Right forelimb (tissue), 1 donor: ENCODE measurements at places on chromosomes 5 and 9.
A peak's percentile ranks its signal among the peaks of the same experiment; 100 is the strongest.

GRCh38 chr9:81465468-81466011 lies 223.8 kb downstream of the TLE1 start:
- no peak for DNase-seq

- no peak for DNase-seq
Observed at GRCh38 chr9:97567182-97567893, 65.8 kb downstream of the TSTD2 start.

DNA sequence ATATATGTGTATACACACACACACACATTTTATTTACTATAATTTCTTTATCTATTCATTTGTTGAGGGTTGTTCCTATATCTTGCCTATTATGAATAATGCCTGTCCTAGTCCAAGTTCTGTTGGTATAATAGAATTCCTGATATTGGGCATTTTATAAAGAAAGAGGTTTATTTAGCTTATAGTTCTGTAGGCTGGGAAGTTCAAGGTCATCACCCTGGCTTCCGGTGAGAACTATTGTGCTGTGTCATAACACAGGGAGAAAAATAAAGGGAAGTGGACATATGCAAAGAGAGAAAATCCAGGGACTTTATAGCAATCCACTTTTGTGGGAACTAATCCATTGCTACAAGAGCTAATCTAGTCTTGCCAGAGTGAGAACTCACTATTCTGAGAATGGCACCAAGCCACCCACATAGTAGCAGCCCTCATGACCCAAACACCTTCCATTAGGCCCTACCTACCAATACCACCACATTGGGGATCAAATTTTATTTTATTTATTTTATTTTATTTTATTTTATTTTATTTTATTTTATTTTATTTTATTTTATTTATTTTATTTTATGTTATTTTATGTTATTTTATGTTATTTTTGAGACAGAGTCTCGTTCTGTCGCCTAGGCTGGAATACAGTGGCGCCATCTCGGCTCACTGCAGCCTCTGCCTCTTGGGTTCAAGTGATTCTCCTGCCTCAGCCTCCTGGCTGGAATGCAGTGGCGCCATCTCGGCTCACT lies 74.7 kb downstream of the FER start:
- no peak for DNase-seq

- no peak for DNase-seq
Observed at GRCh38 chr5:40490464-40491111, 189.1 kb upstream of the PTGER4 start.

DNA sequence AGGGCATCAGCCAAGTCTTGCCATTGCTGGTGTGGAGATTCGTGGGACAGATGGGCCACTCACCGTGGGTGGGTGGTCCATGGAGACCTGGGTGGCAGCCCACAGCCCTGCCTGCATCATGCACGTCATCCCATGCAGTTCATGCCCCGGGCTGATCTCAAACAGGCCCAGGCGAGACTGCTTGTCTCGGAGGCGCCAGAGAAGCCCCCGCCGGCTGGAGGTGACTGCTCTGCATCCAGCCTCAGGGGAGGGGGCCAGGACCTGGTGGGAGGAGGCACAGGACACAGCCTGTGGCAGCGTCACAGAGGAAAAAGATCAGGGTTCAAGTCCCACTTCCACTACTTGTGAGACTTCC lies 975 bp downstream of the PIP5KL1 start:
- DNase-seq = no peak

- DNase-seq = no peak
Observed at GRCh38 chr5:126531543-126532120, 63.4 kb downstream of the ALDH7A1 start.

- no peak for DNase-seq
Observed at GRCh38 chr5:158465086-158465972, 606.4 kb upstream of the CLINT1 start.

DNA sequence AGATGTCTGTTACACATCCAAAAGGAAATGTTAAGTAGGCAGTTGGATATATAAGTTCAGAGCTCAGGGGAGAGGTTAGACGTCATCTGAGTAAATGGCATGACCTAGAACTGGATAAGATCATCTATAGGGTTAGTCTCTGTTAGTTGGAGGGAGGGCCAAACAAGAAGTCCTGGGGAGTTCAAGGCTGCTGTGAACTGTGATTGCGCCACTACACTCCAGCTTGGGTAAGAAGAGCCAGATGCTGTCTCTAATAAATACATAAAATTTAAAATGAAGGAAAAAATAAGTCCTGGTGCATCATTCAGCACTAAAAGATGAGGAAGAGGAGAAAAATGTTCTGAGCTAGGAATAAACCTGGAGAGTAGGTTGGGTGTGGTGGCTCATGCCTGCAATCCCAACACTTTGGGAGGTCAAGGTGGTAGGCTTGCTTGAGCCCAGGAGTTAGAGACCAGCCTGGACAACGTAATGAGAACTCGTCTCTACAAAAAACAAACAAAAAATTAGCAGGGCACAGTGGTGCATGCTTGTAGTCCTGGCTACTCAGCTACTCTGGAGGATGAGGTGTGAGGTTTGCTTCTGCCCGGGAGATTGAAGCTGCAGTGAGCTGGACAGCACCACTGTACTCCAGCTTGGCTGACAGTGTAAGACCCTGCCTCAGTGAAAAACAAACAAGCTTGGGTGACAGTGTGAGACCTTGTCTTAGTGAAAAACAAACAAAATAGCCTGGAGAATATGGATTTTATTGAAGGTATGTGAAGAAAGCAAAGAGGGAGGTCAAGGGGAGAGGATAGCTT lies 123.6 kb downstream of the ACTBL2 start:
- DNase-seq = no peak

- DNase-seq = no peak
Observed at GRCh38 chr5:14004598-14005394, 60.3 kb upstream of the DNAH5 start.

GRCh38 chr5:181173027-181173419 lies 25.6 kb downstream of the OR2V2 start:
- no peak for DNase-seq

DNA sequence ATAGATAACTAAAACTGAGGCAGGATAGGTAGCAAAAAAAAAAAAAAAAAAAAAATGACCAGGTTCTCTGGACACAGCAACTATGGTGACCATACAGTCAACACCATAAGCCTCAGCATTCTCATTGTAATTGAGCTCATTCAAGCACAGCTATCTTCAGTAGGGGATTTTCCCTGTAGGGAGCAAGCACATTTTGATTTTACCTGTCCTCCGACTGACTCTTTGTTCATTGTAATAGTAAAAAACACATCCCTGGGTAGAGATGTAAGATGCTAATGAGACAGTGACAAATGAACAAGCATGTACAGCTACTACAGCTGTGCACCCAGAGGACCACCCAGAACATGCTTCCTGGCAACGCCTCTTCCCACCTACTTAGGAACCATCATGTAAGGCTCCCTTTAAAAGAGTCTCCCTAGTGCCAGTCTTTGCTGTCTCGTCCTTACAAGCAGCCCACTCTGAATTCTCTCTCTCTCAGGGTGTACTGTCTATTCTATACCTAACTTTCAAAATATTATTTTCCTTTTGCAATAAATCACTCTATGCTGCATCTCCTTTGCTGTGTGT lies 65.0 kb upstream of the FBXW11 start:
- peak; percentile 4 for DNase-seq

GRCh38 chr5:122871661-122872060 lies 26.2 kb downstream of the SNX24 start:
- DNase-seq = no peak

DNA sequence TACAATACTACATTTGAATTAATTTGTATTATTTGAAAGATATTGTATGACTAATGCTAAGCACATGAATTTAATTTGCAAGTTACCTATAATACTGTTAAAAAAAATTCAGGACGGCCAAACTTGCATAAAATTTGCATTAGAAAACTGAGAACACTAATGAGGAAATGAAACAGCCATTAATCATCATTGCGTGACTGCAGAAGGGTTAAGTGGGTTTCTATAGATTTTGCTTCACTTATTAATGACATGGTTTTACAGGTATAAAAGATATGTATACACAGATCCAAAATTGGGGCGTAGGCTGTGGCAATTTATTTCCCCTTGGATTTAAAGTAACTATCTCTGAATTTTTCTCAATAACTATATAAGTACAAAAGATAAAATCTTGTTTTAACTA lies 882.6 kb downstream of the PTPRD start:
- DNase-seq = no peak

- DNase-seq = no peak
Observed at GRCh38 chr9:123772374-123772773, 157.6 kb downstream of the DENND1A start.

DNA sequence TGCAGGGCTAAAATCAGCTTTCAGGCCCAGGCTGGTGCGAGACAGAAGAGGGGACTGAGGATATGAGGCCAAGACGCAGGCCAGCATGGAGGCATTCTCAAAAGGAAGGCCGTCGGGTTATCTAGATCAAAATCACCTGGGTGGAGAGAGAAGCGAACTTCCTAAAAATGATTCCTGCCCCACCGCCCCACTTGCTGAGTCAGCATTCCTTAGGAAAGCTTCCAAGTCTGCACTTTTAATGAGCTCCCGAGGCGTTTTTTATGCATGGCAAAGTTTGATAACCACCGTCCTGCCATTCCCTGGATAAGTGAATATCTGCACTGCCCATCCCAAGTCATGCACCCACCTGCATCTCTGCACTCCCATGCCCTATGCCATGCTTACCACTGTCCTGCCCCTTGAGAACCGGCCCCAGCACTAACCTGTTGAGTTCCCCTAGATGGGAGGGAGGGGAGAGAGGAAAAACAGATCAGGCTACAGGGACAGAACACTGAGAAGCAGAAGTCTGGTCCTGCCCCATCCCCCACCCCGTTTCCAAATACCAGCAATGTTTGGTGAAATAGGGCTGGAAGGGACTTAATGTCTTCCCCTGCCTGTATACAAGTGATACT lies 1.6 kb upstream of the SPOCK1 start:
- no peak for DNase-seq

DNA sequence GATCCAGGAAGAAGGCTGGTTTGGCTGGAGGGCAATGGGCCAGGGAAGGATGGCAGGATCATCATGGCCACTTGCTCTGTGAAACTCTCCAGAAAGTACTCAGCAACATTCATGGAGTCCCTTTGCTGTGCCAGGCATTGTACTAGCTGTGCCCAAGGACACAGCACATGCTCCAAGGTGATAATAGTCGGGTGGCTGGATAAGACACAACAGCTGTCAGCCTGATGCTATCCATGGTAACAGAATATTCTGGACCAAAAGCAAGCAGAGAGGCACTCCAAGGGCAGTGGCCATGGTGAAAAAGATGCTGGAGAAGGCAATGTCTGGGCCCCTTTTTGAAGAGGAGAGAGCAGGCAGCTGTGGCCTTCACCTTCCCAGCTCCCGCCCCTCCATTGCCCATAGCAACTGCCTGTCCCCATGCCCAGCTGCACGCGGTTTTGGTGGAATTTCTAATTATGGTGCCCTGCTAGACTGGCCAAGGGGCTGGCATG lies 113.8 kb upstream of the CPEB4 start:
- DNase-seq = no peak

- no peak for DNase-seq
Observed at GRCh38 chr5:148808864-148809642, 17.4 kb upstream of the ADRB2 start.

DNA sequence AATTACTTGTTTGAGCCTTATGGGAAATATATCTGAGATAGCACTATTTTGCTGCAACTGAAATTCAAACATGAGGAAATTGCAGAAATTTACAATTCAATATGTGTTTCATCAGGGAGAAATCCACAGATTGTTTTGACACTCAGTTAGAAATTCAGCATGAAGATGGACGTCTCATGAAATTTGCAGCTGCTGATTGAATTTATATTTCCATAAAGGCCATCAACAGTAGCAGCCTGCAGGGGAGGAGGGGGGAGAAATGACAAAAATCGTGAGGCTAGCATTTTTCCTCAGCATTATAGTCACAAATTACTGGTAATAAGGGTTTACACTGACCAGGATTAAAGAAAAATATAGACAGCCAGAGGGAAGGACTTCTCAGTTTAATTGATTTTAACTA lies 81.0 kb downstream of the NDUFAF2 start:
- DNase-seq = no peak

DNA sequence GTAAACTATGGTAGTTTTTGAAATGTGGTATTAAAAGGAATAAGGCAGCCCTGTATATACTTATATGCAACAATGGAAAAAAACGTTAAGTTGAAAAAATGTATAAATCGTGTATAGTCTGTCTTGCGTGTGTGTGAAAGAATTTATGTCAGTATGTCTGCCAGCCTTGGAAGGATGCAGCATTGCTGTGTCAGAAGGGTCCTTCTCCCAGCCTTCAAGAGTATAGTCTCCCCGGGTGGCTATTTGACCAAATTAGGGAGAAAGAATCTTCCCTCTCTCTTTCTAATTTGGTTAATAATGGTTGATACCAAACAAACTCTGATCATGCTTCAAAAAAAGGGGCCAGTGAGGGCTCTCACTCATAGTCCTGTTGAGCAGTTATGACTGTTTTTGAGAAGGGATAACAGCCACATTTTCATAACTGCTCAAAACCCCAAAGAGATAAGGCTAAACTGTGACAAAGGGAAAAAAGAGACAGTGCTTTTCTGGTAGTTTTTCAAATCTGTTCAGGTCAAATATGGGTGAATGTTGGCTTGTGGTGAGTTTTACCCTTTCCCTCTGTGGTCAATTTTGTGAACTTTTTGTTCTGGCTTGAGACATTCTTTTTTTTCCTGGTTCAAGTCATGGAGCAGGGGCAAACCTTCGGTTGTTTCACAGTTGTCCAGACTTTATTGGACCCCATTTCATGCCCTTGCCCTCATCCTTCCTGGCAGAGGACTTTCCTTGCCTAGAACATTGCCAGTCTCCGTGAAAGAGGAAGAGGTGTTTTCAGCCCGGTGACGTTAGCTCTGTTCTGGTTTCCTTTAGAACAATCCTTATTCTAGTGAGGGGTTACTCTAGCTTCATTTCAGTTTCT lies 21.0 kb downstream of the SNX30 start:
- no peak for DNase-seq

DNA sequence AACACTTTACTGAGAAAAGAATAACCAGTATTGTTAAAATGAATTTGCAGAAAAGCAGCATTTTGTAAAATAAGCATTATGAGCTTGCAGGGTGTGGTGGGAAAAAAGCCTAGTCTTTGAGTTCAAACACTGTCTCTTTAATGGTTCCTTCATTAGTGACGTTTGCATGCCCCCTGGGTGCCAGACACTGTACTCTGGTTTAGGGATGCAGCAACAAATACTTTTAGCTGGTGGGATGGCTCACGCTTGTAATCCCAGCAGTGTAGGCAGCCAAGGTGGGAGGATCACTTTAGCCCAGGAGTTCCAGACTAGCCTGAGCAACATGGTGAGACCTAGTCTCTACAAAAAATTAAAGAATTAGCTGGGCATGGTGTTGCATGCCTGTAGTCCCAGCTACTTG lies 62.3 kb downstream of the MAST4 start:
- DNase-seq = no peak

DNA sequence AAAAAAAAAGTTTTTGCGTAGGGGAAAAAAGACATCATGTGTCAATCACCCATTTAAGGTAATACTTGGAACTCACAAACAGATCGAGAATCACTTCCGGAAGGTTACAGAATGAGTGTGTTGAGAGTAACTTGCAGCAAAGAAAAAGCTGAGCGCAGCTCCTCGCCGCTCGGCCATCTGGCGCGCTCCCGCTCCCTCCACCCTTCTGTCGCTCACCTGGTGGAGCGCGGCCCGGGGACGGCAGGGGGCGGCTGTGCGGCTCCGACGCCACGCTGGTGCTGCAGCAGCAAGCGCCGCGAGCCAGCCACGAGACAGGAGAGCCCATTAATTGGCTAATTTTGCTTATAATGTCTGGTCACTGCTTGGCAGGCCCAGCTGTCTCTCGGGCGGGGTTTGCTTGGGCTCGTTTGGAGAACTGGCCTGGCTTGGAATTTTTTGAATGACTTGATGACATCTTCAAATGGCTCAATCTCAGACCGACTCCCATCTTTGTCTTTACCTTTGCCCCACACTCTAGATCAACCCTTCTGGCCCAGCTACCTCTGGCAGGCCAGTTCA lies 601.8 kb downstream of the CCDC171 start:
- peak; percentile 74 for DNase-seq

GRCh38 chr5:180233729-180234128 lies 24.7 kb upstream of the RASGEF1C start:
- no peak for DNase-seq
